ENCODE measurements at places on chromosomes 5 and 9.
A peak's percentile ranks its signal among the peaks of the same experiment; 100 is the strongest.

DNA sequence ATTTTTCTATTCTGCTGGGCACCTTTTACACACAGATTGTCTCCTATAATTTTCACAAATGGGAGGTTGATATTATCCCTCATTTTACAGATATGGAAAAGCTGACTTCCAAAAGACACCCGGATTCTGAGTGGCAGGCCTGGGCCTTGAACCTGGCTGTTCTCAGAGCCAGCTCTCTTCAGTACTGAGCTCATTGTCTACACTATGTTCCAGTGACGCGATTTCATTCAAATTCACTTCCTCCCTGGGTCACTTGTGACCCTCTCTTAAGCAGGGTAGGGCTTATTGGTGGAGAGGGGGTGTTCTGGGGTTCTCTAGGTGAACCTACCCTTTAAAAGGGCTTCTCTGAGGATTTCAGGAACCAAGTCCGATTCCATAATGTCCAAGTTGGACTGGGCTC is 70.2 kb downstream of the ANKRD33B start:
- no peak for DNase-seq

DNA sequence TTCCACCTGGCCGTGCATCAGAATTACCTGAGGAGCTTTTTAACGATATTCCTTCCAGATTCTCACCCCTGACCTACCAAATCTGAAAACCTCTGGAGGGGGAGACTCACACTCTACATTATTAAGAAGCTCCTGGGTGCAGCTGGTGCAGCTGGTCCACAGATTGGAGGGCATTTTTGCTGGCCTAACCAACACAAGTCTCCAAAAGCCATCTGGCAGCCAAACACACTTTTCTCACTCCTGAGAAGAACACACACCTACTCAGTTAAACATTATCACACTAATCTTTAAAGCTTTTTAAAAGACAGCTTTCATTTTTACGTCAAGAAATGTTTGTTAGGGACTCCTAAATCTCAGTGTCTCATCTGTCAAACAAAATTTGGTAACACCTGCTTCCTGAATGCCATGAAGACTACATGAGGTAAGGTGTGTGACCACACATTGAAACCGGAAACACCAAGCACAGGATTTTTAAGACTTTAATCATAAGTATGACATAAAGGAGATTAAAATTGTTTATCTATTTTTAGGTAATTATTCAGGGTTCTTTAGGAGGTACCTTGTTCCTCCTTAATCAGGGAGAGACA is 14.2 kb upstream of the PTPN3 start:
- no peak for DNase-seq

DNA sequence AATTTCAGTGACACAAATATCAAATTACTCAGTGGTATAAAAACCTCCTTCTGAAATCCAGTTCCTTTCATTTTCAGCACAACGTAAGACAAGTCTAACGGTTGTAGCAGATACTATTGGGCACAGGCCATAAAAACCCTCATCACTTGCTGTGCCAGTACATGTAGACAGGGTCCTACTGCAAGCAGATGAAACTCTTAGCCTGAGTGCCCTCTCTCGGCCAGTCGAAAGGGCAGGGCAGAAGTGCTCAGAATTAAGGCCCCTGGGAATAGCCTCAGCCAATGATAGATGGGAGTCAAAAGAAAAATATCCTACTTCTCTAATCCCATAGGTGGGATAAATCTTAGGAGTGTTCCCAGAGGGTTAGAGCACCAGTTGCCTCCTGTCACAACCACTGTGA is 168.5 kb upstream of the FER start:
- no peak for DNase-seq

- no peak for DNase-seq
Measured at GRCh38 chr9:19431361-19432171, 22.8 kb downstream of the ACER2 start.

GRCh38 chr5:155923784-155924183 is 403.2 kb upstream of the SGCD start:
- no peak for DNase-seq

- DNase-seq, result no peak
Measured at GRCh38 chr5:35369965-35370790, 139.9 kb upstream of the PRLR start.

GRCh38 chr9:20226345-20226744 is 396.0 kb downstream of the MLLT3 start:
- no peak for DNase-seq

DNA sequence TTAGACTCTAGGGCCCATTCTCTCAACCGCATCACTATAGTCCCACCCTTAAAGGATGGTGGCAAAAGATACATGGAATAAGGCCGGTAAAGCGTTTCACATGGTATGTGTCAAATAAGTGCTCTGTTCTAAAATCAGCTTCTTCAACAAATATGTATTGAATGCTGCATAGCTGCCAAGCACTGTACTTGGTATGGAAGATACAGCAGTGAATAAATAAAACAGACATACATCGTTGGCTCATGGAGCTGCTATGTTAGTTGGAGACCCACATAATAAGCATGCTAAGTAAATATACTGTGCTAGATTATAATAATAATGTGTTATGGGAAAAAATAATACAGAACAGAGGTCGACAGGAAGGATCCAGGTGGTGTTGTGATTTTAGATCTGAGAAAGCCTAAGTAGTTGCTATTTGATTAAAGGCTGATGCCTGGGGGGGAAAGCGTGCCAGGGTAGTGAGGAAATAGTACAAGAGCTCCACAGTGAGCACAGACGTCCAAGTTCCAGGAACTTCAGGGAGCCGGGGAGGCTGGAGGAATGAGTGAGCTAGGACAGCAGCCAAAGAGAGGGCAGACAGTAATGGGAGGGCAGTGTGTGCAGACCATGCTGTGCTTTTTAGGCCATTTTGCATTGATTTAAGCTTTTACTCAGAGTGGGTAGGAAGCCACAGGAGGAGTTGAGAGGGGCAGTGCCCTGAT is 93.7 kb downstream of the JAKMIP2 start:
- DNase-seq, result no peak

GRCh38 chr9:118170032-118170955 is 466.1 kb downstream of the TLR4 start:
- DNase-seq, result no peak

GRCh38 chr5:124444147-124444775 is 302.2 kb downstream of the ZNF608 start:
- DNase-seq, result no peak

DNA sequence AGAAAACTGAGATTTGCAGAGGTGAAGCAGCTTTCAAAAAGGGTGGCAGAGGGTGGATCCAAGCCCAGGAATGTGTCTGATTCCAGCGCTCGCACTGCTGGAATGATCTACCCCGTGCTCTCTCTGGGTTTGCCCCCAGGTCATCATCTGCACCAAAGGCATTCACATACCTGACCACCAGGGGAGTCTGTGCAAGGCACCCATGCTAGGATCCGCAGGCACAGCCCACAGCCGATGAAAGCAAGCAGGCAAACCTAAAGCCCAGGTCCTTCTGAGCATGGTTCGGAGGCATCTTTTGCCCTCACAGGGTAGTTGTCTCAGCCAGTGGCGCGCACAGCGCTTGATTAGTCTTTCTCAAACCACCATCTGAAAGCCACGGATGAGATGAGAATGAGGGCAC is 56.6 kb downstream of the TEK start:
- no peak for DNase-seq

DNA sequence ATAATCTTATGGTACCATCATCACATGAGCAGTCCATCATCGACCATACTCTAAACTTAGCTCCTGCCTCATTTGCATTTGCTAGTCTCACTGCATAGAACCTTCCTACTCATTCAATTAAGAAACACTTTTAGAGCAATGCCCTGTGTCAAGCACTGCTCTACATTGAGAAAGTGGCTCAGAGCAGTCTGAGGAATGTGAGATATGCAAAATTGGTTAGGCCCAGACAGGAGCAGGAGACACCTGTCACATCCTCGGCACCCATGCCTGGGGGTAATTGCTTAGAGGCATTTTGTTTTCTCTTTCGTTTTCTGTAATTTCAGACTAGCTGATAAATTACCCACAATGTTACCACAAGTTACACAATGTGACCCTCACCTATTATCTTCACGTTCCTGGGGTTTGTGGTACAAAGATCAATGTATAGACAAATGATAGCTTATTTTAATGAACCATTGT is 4.9 kb upstream of the RARS1 start:
- no peak for DNase-seq

DNA sequence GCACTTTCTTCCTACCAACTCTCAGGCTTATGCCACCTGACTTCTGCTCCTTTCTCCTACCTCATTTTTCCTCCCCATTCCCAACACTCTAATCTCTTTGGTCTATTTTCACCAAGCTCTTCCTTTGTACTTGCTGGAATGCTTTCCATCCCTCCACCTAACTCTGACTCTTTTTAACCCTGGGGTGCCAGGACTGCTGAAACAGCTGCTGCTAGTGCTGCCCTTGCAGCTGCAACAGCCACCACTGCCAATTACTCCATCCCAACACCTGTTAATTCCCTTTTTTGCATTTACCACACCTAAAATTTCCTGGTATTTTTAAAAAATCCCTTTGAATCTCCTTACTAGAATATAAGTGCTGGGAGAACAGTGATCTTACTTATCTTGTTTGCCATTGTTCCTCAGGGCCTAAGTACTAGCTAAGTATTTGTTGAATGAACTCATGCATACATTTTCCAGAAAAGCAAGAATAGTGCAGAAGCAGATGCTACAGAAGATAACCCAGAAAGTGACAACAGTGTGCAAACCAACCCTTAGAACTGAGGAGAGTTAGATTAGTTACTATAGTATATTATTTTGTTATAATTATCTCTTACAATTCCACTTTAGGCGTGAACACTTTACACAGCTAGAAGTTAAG is 11.5 kb downstream of the NADK2 start:
- no peak for DNase-seq

DNA sequence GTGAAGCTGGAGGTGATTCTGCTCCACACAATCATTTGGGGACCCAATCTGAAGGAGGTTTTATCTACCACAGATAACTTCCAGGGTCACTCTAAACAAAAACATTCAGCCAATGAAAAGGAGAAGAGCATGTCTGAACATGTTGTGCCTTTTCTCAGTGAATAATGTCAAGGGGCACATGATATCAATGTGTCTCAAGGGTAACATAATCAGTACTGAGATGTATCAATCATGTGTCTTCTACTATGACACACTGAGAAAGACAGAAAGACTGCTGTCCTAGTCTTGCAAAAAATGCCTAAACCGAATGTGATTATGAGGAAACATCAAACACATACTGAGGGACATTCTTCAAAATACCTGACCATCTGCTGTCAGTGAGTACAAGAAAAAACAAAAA is 25.4 kb upstream of the RASA1 start:
- DNase-seq, result no peak

- peak; percentile 3 for DNase-seq
Measured at GRCh38 chr5:94968507-94969095, 316.3 kb downstream of the MCTP1 start.

- DNase-seq, result no peak
Measured at GRCh38 chr5:147898875-147899401, 7.4 kb downstream of the C5orf46 start.

- no peak for DNase-seq
Measured at GRCh38 chr5:42894057-42894456, 82.4 kb upstream of the SELENOP start.

DNA sequence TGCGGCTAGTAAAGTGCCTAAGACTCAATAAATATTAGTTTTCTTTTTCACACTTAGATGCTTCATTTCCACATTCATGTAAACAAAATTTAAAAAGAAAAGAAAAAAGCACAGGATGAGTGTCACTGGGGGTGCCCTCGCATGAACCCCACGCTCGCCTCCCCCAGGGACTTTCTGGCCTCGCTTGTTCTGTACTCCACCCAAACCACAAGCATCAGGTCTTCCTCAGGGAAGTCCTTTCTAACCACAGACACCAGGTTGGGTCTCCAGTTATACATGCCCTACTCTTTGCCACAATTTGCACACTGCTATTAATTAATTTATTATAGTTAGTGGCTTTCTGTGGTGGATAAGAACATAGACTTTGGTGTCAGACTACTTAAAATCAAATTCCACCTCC is 92.4 kb downstream of the RORB start:
- no peak for DNase-seq

GRCh38 chr5:3601061-3601710 is 5.6 kb downstream of the IRX1 start:
- DNase-seq, result no peak

DNA sequence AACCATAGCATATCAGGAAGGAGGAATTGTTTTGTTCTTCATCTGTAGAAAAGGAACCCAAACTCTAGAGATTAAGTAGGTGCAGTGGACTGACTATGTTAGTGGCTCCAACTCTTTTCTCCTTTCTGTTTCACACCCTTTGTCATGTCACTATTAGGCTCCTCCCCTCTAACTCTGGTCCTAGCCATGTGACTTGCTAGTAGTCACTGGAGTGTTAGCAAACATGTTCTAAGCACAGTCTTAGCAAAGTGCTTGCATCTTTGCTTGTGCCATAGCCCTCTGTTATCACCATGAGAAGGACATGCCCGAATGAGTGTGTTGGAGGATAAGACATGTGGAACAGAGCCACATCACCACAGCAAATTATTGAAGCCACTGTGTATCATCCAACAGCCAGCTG is 55.4 kb upstream of the PPP3R2 start:
- DNase-seq, result no peak

DNA sequence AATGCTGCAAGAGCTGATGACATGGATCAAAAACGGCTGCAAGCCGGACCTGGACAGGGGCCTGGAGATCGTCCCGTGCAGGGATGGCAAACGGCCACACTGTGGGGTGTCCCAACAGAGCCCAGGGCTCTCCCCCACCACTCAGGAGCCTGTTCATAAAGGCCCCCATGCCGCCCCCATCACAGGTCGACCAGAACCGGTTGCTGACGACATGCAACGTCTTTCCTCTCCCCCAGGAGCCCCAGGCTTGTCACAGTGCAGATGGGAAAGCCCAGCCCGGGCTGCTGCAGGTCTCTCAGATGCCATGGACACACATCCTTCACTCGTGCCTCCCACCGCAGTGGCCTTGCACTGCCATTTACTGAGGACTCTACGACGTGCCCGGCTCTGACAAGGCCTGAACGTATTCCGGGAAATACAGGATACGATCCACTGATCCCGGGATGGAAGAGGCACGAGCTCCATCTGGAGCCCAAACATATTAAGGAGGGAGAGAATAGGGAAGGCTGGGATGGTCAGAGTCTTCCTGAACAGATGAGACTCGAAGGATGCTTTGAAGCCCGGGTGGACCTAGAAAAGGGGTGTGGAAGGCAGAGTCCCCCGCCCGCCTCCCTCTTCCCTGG is 76.5 kb upstream of the SARDH start:
- no peak for DNase-seq

DNA sequence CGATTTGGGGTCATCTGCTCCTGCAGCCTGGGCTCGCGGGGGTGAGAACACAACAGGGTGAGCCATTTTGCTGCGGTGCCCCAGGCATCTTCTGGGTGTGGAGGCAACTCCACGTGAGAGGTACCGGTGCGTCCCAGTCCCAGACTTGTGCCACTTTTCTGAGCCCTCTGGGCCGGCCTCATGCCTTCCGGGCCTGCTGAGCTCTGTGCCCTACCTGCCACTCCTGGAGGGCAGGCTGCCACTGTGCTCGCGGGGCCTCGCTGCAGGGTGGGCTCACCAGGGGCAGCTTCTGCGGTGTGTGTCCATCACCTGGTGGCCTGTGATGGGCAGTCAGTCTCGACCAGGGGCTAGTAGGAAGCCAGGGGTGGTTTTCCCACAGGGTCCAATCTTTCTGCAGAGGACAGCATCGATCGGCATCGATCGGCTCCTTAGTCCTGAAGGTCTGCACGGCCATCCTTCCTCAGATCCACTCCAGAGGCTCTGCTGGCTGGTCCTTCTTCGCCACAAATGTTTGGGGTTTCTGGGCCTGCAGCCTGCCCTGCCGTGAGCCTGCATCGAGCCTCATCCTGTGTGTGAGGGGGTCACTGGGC is 22.6 kb downstream of the IRX4 start:
- DNase-seq, result no peak

Measured in KG1 (cell line).